Suppressor macrophage treated with lipopolysaccharide for 4 hours (primary cell): ENCODE measurements at places on chromosomes 5 and 9.

DNA sequence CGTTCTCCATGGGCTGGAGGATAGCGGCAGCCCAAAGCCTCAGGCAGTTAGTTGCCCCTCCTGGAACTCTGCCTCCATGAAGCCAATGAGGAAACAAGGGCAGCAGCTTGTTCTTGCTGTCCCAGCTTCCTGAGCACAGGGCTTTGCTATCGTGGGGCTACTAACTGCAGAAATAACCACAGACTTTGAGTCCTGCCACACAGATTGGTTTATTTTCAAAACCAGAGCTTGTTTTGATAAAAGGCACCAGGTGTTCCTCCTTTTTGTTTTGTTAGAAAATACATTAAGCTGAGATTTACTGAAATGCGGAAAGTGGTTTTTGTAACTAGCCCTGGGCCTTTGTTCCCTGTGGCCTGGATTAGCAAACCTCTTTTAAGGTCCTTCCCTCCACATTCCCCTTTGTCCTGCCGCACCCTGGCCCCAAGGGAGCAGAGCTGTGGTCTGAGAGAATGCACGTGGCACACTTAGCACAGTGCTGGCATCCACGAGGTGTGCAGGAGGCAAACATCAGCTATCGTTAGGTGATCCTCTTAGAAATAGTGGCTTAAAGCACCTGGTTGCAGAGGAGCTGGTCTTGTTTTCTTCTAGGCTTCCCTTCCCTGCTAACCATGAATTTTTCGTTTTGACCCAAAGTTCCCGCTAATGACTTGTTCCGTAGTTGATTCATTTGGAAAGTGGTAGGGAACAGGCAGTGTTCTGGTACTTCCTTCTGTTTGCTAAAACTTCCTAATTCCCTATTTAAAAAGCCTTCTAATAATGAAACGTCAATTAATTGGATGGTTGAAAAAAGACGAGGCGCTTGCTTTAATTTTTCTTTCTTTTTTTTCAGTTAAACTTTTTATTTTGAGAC lies 21.5 kb downstream of the MVB12B start:
- peak; percentile 78 for DNase-seq

- DNase-seq: no peak
Observed at GRCh38 chr5:168169791-168170190, 121.7 kb upstream of the WWC1 start.

DNA sequence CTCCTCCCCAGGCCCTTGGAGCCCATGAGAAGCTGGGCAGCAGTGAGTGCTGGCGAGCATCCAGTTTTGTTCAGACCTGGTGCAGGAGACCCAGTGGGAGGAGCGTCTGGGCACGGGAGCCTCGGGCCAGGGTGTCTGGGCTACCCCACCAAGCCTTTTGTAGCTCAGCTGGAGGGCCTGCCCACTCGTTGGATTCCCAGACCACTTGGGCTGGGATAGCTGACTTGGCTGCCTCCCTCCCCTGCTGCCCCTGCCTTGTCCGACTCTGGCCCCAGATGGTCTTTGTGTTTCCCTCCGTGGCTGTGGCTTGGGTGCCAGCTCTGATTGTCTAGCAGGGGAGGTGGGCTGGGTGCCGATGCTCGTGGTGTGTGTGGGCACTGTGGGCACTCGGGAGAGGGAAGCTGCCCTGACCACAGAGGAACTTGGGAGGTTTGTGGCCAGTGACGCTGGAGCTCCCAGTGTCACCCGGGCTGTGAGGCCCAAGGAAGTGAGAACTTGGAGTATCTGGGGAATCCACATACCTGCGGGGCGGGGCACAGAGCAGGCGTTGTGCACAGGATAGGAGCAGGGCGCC lies 47.3 kb downstream of the WNK2 start:
- peak; percentile 83 for DNase-seq

GRCh38 chr5:135503871-135504270 lies 31.9 kb downstream of the NEUROG1 start:
- no peak for DNase-seq

GRCh38 chr9:28909526-28909925 lies 1336.2 kb upstream of the C9orf72 start:
- DNase-seq: no peak

DNA sequence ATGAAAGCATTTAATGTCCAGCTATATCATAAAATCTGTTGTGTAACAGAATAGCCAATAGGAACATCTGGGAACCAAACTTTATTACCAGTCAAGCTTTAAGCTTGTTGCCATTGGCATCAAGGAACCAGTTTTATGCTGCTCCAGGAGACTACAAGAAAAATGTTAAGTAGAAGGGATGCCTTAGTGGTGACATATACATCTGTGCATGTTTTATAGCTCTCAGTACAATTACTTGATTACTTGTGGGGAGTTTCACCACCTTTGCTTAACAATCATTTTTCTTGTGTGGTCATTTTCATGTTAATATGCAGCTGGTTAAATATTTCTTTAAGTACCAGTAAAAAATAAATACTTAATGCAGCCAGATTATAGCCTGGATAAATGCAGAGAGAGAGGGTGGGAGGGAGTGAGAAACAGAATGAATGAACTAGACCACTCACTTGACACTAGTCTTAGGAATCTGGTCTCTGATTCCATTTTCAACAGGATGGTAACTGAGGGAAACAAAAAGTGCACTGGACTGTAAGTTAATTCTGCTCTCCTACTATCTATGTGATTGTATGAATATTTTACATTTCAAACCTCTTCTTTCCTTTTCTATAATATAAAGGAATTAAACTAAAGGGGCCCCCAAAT lies 35.7 kb upstream of the LURAP1L start:
- DNase-seq: no peak

- no peak for DNase-seq
Observed at GRCh38 chr5:1129711-1130055, 17.8 kb upstream of the SLC12A7 start.
